ENCODE measurements at places on chromosomes 2 and 18.
A peak's percentile ranks its signal among the peaks of the same experiment; 100 is the strongest.

DNA sequence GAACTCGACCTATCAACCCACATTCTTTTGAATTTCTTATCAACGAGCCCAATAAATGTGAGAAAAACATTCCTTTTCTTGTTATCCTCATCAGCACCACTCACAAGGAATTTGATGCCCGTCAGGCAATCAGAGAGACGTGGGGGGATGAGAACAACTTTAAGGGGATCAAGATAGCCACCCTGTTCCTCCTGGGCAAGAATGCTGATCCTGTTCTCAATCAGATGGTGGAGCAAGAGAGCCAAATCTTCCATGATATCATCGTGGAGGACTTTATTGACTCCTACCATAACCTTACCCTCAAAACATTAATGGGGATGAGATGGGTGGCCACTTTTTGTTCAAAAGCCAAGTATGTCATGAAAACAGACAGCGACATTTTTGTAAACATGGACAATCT, 378.2 kb downstream of the STK39 start:
- DNase-seq = no peak

GRCh38 chr2:240301256-240301795, 134.1 kb upstream of the GPC1 start:
- DNase-seq = no peak

GRCh38 chr2:20232837-20233207, 7.9 kb upstream of the SDC1 start:
- no peak for DNase-seq

DNA sequence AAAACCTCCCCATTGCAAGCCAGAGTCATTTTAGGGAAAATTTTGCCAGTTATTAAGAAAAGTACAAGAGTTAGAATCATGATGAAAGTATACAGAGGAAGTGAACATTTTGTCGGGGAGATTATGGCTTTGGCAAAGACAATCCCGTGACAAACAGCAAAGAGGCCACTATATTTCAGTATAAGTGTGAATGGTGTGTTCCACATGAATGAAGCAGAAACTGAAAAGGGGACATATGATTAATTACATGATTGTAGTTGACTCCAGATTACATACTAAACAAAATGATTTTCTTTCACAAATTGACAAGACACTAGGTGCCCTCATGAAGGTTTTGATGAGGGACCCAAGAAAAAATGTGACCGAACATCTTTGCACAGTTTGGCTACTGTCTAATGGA, 42.0 kb downstream of the SP140 start:
- DNase-seq = no peak

DNA sequence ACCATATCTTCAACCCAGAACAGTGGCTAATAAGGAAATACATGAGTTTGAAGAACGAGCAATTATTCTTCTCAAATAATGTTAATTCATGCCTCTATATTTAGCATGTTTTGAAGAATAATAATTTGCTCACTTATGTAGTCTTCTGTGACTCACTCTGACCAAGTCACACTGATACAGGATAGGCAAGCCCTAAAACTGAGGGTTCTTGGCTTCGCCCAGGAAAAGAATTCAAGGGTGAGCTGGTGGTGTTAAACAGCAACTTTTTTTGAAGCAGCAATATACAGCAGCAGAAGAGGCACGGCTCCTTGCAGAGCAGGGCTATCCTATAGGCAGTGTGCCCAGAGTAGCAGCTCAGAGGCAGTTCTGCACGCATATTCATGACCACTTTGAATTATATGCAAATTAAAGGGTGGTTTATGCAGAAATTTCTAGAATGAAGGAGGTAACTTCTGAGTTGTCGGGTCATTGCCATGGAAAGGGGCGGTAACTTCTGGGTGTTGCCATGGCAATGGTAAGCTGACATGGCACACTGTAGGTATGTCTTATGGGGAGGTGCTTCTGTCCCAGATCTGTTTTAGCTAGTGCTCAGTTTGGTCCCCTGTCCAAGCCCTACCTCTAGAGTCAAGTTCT, 200.6 kb downstream of the RND3 start:
- DNase-seq = no peak

GRCh38 chr2:17757321-17757720, 3.4 kb downstream of the GEN1 start:
- DNase-seq = no peak

GRCh38 chr2:189552991-189553404, 27.6 kb downstream of the SLC40A1 start:
- no peak for DNase-seq

DNA sequence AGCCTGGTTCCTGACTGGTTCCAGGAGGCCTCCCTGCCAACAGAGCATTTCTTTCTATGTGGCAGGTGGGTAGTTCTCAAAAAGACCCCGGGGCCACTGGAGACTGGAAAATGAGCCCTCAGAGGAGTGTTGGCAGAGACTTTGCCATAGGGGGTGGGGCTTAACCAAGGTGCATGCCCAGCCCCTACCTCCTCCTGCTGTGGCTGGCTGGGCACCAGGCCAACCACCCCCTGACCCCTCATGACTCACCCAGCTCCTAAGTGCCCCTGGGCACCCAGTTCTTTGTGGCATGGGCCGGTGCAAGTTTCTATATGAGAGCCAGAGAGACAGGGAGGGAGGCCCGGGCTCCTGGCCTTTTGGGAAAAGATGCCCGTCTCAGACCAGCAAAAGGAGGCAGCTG, 98.2 kb upstream of the SMAD2 start:
- no peak for DNase-seq

DNA sequence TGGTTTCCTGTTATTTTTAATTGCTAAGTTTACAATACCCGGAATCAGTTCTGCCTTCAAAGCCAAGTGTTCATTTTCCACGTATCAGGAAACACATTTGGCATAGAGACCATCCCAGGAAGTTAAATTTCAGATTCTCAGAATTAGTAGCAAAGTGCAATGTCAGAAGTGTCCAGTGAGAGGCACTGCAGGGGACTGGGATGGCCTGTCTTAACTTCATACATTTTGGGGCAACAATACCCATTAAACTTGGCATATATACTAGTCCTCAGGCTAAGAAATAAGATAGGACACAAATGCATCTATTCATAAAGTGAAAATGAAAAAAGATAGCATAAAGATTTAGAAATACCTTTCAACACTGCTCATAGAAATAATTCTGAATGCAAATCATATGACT, 1.5 kb upstream of the IL1RL2 start:
- no peak for DNase-seq

- DNase-seq = no peak
Measured at GRCh38 chr18:33745871-33746545, 168.0 kb downstream of the ASXL3 start.

- no peak for DNase-seq
Measured at GRCh38 chr2:241577413-241578122, 19.0 kb downstream of the BOK start.

GRCh38 chr2:189231719-189232323, 52.3 kb upstream of the COL5A2 start:
- no peak for DNase-seq

DNA sequence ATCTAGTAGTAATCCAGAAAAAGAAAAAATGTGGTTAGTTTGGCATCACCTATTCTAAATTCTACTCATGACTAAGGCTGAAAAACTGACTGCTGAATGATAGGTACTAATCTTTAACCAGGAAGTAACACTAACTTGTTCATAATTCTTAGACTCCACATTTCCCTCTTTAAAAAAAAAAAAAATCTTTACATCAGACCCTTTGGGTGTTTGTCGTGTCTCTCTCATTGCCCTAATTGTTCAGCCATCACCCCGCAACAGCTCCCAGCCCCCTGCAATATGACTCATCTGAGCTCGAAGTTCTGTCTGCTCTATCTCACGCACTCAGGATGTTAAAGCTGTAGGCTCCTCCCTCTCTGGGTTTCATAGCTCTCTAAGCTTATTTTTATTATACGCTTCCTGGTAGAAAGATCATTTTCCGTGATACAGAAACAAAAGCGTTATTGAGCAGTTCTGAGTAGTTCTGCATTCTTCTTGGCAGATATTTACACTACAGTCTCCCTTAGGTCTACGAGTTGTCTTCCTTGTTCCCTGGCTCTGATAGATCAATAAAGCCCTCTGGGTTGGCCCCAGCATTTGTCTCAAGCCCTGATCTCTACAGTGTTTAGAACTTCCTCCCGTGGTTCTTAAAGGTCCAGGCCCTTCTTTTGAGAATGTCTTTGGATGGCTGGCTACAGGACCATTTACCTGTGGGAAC, 95.6 kb downstream of the TNFRSF11A start:
- peak; percentile 27 for DNase-seq

DNA sequence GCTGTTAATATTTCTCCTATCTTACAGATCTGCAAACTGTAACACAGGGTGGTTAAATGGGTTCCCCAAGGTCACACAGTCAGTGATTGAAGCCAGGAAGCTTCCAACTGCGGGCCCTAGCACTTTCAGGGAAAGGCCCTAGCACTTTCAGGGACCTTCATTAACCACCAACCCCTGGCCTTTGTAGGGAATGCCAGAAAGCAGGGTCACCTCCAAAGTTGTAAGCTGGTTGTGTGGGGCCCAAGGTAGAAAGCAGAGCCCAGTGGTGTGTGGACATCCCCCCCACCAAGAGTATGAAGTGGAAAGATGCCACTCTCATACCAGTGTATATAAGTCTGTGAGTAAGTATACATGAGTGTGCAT, 4.4 kb downstream of the DLX2 start:
- DNase-seq = no peak

Data from stimulated activated naive CD4-positive, alpha-beta T cell (primary cell).